ENCODE measurements at places on chromosomes 16 and 17.
A peak's percentile ranks its signal among the peaks of the same experiment; 100 is the strongest.

- DNase-seq = peak; percentile 8
Measured at GRCh38 chr17:15260376-15261257, 4.5 kb downstream of the PMP22 start.

- DNase-seq = no peak
Measured at GRCh38 chr16:17544785-17545184, 74.0 kb upstream of the XYLT1 start.

DNA sequence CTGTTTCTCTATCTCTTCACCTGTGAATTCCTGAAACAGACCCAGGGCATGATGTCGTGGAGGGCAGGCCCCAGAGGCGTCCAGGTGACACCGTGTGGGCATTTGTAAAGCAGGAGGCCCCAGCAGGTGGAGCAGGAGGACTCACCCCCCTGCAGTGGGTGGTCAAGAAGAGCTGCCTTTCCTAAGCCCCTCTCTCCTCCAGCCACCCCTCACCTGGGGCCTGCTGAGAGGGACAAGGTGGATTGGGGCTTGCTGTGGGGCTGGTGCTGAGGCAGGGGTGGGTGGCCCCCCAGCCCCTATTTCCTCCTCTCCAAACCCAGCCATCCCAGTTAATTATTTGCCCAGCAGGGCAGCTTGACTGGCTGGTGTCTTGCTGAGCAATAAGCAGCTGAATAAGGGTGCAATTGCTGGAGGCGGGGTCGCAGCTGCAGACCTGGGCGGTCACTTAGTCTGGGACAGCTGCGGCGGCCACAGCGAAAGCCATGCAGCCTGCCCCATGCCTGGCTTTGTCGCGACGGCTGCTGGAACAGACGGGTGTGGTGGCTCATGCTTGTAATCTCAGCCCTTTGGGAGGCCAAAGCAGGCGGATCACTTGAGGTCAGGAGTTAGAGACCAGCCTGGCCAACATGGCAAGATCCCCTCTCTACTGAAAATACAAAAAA is 56.4 kb downstream of the JPH3 start:
- DNase-seq = no peak

GRCh38 chr16:71412270-71413160 is 29.3 kb downstream of the TLE7 start:
- peak; percentile 69 for DNase-seq

DNA sequence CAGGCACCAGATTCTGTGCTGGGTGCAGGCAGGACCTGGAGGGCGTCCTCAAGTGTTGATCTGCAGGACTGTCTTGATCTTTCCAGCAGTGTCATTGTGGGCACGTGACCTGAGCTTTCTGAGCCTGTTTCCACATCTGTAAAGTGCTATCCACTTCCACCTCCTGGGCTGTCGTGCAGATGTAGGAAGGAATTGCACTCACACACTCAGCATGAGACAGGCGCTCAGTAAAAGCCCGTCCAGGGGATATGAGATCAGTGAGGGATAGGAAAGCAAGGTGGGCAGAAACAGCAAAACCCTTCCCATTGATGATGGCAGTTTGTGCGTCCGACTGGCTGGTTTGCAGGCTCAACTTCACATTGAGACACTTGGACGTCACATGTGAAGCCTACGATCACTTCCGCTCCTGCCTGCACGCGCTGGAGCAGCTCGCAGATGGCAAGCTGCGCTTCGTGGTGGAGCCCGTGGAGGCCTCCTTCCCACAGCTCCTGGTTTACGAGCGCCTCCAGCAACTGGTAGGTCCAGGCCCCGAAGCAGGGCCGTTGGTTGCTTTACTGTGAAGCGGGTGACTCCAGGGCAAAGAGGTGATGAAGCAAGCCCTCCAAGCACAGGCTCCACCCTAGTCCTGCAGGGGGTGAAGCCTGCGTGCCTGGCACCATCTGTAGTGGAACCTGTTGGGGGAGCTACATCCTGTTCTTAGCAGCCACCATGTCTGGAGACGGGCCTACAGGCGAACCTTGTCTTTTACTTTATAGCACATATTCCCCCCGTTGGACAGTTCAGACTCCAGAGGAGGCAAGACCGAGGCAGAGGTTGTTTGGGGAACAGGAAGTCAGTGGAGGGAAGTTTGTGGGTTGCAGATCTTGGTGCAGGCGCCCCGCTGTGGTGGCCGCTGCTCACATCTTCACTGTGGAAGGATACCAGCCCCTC is 23.0 kb downstream of the METTL22 start:
- no peak for DNase-seq

DNA sequence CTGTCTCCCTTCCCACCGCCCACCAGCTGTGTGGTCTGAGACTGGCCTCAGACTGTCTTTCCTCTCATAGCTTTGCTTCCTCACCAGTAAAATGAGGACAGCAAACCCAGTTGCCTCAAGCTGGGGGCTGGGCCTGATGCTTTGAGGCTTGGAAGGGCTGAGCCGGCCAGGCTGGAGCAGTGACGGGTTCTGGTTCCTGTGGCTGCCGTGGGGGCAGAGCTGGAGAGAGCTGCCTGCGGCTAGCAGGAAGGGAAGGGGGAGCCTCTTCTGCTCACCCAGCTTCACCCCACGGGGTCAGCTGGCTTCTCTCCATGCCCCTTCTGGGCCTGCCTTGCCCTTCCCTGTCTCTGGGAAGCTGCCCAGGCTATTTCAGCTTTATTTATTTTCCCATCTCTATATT is 23.7 kb downstream of the LASP1 start:
- no peak for DNase-seq

GRCh38 chr17:34711646-34712045 is 132.3 kb downstream of the TMEM132E start:
- DNase-seq = no peak

GRCh38 chr17:10729334-10730193 is at the start of gene TMEM220:
TSS of gene TMEM220 (minus strand) at chr17:10730023. CDS start at chr17:10729851, 172 bp downstream.
- DNase-seq = no peak

GRCh38 chr17:9123594-9124553 is 102.6 kb downstream of the NTN1 start:
- no peak for DNase-seq

GRCh38 chr17:34521955-34522354 is 57.4 kb upstream of the TMEM132E start:
- no peak for DNase-seq

DNA sequence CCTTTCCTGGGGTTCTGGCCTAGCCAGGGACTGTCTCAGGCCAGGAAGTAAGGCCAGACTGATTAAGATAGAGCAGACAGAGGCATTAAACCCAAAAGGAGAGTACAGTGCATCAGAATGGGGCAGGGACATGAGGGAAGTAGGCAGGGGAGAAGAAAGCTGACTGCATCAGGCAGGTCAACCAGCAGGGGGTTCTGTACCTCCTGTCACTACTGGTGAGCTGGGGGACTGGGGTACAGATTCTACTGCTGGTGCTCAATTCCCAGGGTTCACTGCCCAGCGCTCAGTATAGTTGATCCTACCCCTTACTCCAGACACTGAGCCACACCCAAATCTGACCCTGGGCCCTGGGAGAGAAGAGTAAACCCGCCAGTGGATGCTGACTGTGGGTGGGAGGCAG is 12.9 kb upstream of the MTMR4 start:
- DNase-seq = no peak

- no peak for DNase-seq
Measured at GRCh38 chr16:74463888-74464287, 42.6 kb upstream of the CLEC18B start.

DNA sequence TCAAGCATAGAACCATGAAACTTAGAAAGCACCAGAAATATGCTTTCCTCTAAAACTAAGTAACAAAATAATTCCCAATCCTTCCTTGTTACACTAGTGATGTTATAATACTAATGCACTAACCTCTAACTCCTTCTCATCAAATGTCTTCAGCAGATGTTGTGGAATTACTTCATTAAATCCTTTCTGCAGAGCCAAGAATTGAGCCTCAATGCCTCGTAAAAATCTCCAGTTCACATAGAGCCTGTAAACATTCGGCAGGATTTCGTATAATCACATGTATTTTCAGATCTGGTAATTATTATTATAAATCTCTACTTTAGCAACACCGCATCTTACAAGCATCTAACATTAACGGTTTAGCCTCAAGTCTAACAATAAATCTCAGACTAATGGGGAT is 44.7 kb downstream of the CEP95 start:
- DNase-seq = no peak

GRCh38 chr16:58022601-58023371 is 2.8 kb upstream of the MMP15 start:
- no peak for DNase-seq

GRCh38 chr16:17387256-17387655 is 83.5 kb downstream of the XYLT1 start:
- no peak for DNase-seq

DNA sequence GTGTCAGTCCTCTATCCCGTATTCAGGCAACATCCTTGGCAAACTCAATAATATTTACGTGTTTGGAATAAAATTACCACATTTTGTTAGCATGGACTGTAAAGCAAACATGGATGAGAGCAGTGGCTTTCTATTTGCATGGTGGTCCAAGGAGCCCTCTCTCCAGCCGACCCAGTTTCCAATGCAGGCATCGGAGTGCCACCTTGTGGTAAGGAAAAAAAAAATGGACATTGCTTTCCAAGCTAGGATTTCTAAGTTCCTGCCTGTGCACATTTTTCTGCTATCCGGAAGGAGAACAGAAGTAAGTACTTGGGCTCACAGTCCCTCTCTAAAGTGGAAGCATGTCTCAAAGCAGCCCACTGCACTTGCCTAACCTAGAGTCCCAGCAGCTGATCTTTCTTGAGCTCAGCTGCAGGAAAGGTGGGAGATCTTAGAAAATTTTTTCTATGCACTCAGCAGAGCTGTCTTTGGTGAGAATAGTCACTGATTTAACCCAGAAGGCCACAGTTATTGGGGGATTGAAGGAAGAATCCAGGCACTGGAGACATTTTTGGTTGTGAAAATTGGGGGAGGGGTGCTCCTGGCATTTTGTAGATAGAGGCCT is 46.0 kb upstream of the ERCC4 start:
- DNase-seq = no peak

GRCh38 chr16:72620348-72620747 is 427.6 kb downstream of the ZFHX3 start:
- DNase-seq = no peak

All from effector CD4-positive, alpha-beta T cell (primary cell).